ENCODE measurements at places on chromosomes 11 and 22. TPM values are rescaled to one million over a fixed set of nuclear protein-coding genes. Genes with fewer than 3 reads are reported as not detected.
A peak's percentile ranks its signal among the peaks of the same experiment; 100 is the strongest.

DNA sequence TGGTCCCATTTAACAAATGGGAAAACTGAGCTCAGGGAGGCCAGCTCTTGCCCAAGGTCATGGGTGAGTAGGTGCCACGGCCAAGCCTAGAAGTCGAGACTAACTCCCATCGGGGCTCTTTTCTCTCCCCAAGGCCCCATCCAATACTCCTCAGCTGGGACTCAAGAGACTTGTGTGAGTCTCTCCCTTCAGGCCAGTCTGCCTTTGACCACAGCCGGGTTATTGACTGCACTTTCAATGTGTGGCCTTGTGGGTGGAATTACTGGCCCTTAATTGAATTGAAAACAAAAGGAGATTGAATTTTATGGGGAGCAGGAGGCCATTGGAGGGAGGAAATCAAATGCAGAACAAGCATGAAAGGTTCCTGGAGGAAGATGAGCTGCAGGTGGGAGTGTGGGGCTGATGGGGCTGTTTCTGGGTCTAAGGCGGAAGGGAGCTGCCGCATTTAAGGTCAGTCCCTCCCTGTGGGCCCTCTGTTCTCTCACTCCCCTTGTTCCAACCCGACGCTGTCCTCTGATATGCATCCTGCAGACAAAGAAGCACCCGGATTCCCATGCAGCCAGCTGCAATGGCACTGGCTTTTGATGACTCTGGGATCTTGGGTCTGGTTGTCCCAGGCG is 552.8 kb downstream of the MIAT start:
- no peak for DNase-seq

ANO9 gene
- 6.7 TPM for total RNA-seq

- peak; percentile 31 for DNase-seq
These were observed 33.2 kb upstream of the CRYBB3 start for GRCh38 chr22:25166266-25167040.

FGF19 gene
- not detected for total RNA-seq

DNA sequence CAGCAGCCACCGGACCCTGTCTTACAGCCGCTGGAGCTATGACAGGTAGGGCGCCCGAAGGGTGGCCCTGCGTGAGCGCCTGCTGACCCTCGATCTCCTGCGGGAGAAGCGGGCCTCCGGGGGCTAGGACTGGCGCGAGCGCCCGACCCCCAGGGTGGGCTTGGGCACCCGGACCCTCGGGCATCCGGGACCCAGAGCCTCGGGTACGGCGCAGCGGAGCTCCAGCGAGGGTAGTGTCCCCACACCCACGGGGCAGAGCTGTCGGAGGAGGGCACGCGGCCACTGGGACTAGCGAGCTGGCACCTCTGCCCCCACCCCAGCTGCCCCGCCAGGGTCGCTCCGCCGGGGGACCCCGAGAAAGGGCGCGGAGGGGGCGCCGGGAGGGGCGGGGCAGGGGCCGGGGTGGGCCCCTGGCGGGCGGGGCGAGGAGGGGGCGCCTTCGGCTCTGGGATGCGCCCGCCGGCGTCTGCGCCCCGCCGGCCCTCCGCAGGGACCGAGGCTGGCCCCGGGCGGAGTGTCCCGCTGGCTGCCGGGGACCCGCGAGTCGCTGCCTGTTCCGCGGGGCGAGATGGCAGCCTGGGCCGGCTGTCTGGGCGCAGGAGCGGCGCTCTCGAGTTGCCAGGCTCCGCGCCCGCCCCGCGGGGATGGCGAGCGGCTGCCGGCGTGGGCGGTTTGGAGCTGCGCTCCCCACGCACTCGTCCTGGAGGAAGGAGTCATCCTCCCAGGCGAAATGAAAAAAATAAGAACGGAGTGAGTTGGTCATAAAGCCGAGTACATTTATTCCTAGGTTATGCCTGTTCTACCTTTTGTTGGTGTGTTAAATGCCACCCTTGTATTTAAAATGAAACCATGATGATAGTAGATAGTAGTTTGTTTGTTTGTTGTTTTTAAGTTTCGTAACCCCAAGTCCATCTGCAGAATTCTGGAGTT is 32.4 kb downstream of the EIF3F start:
- no peak for DNase-seq

- DNase-seq, result no peak
These were observed 20.1 kb upstream of the TSKU start for GRCh38 chr11:76762867-76763572.
